ENCODE measurements at places on chromosomes 1 and 21.

- no peak for DNase-seq
These were observed 1347.2 kb upstream of the B3GALT2 start for GRCh38 chr1:194533641-194534040.

DNA sequence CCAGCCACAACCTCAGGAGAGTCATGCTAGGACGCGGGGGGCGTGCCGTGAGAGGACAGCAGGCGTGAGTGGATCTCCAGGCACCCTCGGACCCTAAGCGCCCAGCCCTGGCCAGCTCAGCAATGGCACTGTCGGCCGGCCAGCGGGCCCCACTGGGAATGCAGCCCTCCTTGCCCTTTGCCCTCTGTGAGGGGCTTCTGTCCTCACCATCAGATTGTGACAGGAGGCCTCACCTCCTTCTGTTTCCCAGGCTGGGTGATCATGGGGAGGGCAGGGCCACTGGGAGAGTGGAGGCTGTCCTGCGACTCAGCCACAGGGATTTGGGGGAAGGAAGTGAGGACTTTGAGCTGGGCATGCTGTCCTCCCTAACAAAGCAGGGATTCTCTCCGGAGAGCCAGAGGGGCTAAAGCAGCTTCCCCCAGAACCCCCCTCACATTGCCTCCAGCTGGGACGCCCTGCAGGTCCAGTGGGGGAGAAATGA lies 6.6 kb upstream of the LRRC3 start:
- DNase-seq = no peak

GRCh38 chr1:33357099-33357498 lies 36.2 kb upstream of the A3GALT2 start:
- DNase-seq = no peak

DNA sequence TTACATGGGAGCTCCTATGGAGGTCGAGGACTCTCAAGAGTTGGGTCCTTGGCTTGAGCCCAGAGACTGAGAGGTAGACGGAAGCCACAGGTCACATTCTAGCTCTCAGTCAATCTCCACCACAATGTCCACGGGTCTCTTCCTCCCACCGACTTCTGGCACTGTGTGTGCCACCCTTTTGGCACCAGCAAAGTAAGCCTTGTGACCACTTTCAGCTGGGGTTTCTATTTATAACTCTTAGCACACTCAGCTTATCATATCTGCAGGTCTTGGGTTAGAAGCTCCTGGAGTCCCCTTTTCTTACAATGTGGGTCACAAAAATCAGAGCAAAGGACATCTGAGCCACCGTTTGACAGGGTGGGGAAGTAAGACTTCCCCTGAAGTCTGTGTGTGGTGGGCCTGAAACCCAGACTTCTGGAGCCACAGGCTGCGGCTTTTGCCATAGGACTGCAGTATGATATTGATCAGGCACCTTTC lies 28.3 kb downstream of the NCMAP start:
- no peak for DNase-seq

GRCh38 chr1:37250371-37250770 lies 216.1 kb upstream of the GRIK3 start:
- no peak for DNase-seq

GRCh38 chr1:48530727-48531351 lies 58.8 kb upstream of the SPATA6 start:
- peak; percentile 27 for DNase-seq

- peak; percentile 98 for DNase-seq
These were observed 6.0 kb upstream of the CAPN2 start for GRCh38 chr1:223706077-223706973.

DNA sequence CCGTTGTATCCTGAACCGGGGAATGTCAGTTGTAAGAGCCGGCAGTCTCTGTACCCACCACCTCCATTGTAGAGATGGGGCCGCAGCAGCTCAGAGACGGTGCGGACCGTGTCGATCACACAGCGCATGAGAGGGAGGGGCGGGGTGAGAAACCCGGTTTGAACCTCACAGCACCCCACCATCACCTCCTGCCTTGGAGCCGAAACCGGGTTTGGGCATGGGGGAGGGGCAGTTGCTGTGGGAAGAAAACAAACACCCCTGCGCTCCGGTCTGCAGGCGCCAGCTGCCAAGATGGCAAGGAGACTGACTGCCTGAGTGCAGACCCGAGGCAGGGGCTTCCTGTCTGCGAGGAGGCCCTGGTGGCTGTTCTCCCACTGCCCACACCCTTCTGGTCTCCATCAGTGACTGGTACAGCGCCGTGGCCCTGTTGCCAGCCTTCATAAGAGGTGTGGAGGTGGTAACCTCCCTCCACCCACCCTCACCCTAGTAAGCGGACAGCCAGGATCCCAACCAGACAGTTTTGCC lies 69.2 kb upstream of the SSBP3 start:
- no peak for DNase-seq

GRCh38 chr21:35026153-35026500 lies 23.0 kb downstream of the RUNX1 start:
- DNase-seq = no peak

DNA sequence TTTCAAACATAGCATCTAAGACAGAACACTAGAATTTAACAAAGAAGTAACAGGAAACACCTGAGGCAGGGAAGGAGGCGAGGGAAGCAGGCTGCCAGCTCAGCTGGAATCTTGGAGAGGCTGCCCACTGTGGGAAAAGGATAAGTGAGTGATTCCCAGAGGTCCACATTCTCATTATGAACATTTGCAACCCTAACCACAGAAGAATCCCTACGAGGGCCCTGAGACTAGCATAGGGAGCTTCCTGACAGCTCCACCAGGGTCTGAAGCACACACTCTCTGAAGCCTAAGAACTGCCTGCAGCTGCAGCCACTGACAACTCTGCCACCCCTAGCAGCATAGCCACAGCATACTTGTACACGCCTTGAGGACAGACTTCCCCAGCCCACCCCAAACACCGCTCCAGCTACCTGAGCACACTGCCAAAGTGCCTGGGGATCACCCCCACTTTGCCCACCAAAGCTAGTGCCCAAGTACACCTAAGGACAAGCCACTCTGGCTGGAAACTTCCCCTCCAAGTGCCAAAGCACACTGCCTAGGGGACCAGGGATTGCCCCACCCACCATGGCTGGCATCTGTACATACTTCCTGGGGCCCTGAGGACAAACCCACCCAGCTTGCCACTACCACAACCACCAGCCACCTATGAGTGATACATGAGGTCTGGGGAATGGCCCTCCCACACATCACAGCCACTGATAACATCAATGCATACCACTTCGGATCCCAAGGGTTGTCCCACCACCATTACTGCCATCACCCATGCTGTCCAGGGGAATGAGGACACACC lies 76.6 kb upstream of the GUCA2A start:
- peak; percentile 41 for DNase-seq

- DNase-seq = no peak
These were observed 14.2 kb upstream of the ECE1 start for GRCh38 chr1:21304488-21304887.

Measured in fibroblast of skin of scalp (primary cell).